HFFc6 (cell line): ENCODE measurements at places on chromosomes 6 and 20. TPM values are rescaled to one million over a fixed set of nuclear protein-coding genes. Genes with fewer than 3 reads are reported as not detected.

- no peak for DNase-seq
Measured at GRCh38 chr6:113758826-113759574, 98.1 kb upstream of the MARCKS start.

DNA sequence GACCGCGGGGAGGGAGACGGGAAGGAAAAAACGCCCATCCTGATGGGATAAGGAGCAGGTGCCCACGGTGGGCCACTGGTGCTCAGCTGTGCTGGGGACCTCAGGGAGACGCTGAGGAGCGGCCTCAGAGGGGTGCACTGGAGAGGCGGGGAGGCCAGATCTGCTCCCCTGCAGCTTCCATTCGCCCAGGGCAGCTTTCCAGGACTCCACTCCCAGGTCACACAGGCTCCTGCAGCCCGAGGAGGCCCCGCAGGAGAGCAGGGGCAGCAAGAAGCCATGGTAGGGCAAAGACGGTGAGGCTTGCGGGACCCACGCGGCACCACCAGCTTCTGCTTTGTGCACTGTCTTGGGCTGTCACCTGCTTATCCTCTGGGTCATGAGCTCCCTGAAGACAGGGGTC lies 82.5 kb upstream of the SULF2 start:
- DNase-seq, result no peak

GRCh38 chr6:116371120-116371917 lies 572 bp downstream of the DSE start:
- DNase-seq, result peak; percentile 91

DNA sequence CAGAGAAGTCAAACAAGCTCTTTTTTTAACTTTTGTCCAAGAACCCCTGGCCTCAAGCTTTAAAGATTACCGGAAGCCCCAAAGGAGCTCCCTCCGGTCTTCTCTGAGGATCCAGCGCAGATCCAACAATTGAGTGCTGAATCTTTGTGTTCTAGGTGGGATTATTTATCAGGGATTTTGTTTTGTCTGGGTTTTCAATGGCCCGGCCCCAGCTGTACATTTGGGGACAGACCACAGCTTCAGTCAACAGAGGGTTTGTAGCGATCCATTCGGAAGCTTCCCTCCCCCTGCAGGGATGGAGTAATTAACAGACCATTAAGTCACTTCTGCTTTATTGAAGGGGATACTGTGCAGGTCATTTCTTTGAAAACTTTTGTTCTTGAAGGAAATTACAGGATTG lies 7.8 kb downstream of the OLIG3 start:
- no peak for DNase-seq

OR2W1 gene
- total RNA-seq, result not detected in 2 replicates

ESR1 gene
- 0.02 to 0.24 TPM (median 0.07 TPM) in 3 replicates for total RNA-seq

DNA sequence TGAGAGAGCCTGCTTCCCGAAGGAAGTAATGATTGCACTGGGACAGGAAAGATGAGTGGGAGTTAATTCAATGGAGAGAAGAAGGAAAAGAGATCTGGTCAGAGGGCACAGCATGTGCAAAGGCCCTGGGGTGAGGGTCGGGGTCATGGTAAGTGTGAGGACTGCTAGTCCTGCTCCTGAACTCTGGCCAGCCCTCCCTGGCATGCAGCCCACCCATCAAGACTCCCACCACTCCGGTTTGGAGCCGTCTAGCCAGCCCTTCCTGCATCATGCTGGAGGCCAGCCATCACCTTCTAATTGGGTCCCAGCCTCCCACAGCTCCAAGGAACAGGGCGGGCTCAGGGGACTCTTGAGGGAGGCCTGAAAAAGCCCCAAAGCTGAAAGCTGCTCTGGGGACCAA lies 42.1 kb downstream of the SRSF3 start:
- DNase-seq, result no peak

CLPSL1 gene
- total RNA-seq, result not detected in 3 replicates

DNA sequence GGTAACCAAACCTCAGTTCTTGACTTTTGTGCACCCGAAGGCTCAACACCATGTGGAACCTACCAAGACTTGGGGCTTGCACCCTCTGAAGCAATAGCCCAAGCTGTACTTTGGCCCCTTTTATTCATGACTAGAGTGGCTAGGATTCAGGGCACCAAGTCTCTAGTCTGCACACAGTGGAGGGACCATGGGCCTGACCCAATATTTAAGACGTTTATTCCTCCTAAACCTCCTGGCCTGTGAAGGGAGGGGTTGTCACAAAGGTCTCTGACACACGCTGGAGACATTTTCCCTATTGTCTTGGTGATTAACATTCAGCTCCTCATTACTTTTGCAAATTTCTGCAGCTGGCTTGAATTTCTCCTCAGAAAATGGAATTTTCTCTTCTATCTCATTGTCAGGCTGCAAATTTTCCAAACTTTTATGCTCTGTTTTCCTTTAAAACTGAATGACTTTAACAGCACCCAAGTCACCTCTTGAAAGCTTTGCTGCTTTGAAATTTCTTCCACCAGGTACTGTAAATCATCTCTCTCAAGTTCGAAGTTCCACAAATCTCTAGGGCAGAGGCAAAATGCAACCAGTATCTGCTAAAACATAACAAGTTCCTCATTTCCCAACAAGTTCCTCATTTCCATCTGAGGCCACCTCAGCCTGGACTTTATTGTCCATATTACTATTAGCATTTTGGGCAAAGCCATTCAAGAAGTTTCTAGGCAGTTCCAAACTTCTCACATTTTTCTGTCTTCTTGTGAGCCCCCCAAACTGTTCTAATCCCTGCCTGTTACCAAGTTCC lies 481.4 kb upstream of the BTBD3 start:
- no peak for DNase-seq

TAF4 gene
- total RNA-seq, result 8.9 to 11.9 TPM (median 11.7 TPM) in 3 replicates

GRCh38 chr6:147724454-147724853 lies 216.0 kb downstream of the SAMD5 start:
- no peak for DNase-seq

DNA sequence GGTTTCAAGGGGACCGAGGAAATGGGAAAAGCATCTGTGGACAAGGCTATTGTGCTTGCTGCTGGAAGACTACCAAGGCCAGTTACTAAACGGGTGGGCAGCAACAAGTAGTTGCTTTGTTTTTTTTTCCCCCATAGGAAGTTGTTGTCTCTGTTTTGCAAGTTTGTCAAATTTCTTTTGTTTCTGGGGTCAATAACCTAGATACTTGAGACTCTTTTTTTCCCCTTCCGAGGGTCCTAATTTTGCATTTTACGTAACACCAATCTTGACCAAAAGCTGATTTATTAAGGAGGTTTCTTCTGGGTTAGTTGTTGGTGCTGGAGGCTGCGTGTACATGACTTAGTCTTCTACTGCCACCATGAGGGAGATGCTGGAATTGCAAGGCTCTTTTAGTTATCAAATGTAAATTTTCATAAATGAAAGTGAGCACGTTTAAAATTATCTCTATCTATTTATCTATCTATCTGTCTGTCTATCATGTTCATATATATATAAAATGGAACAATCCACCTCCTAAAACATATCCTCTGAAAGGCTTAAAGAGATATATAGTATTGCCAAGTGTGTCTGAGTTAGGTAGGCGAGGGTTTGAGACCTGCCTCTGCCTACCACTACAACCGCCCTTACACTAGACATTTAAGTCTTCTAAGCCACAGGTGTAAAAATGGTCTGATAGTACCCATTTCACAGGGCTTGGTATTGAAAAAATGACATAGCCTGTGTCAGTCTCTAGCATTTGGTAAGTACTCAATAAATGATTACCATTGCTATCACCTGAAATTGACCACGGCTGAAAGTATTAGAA lies 60.2 kb downstream of the GCLC start:
- DNase-seq, result peak; percentile 36

MYLK4 gene
- 0.07 to 0.21 TPM (median 0.12 TPM) in 3 replicates for total RNA-seq

HIVEP2 gene
- total RNA-seq, result 14.0 and 18.1 TPM in 2 replicates

- DNase-seq, result no peak
Measured at GRCh38 chr6:43219814-43220213, 9.5 kb downstream of the DNPH1 start.

GRCh38 chr6:139829576-139829975 lies 455.1 kb upstream of the CITED2 start:
- DNase-seq, result no peak

DNA sequence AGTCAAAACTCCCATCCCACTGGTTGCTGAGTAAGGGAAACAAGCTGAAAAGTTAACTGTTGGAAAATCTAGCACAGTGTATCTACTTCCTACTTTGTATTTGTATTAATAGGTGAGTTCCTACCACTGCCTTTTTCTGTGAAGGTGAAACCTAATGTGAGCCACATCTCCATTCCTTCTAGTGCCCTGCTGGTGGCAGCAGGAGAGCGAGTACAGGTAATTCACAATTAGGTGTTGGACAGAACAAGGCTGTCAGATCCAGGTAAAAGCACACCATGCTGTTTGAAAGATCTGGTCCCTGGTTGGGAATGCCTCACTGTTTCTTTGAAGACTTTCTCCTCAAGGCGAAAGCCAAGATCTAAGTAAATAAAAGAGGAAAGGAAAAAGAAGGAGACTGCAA lies 528.4 kb downstream of the PKHD1 start:
- no peak for DNase-seq

- no peak for DNase-seq
Measured at GRCh38 chr6:6798448-6798860, 209.9 kb downstream of the LY86 start.

GRCh38 chr6:89924231-89924630 lies 30.0 kb downstream of the GJA10 start:
- no peak for DNase-seq

PLN gene
- not detected in 2 replicates for total RNA-seq

- no peak for DNase-seq
Measured at GRCh38 chr6:94254689-94255088, 835.3 kb upstream of the EPHA7 start.

GRCh38 chr6:380234-381218 lies 11.0 kb upstream of the IRF4 start:
- no peak for DNase-seq

DNA sequence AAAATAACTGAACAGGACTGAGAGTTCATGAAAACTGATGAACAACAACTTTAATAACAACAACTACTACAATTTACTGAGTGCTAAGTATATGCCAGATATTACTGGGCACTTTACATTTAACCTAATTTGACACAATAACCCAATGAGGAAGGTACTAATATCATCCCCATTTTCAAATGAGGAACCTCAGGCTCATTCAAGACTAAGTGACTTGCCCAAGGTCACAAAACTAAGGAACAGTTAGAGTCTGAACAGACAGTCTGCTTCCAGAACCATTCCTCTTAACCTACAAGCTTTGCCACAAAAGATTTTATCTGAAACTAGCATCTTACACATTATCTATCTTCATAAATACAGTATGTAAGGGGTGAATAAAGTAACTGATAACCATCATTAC lies 10.6 kb upstream of the NDRG3 start:
- no peak for DNase-seq

DNA sequence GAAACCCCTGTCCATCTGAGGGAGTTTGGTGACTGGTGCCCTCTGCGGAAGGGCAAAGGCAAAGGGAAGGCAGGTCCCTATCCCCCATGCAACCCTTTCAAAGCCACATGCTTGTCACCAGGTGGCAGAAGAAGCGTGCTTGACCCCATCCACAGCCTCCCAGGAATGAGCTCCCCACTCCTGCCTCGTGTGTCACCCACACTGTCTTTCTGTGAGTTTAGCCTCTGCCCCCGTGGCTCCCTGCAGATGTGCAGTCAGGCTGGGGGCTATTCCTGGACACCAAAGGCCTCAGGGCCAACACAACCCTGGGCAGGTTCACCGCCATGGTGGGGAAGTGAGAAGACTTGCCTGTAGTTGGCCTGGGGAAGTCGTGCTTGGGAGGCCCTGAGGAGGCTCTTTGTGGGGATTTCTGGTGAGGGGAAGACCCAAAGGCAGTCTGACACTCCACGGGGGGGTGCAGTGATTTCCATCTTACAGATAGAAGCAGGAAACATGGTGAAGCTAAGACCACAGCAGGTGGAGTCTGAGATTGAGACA lies 16.6 kb upstream of the PCMTD2 start:
- DNase-seq, result no peak

LTA gene
- not detected in 3 replicates for total RNA-seq

- DNase-seq, result no peak
Measured at GRCh38 chr20:38209736-38210405, 44.8 kb upstream of the TGM2 start.

SLC35F1 gene
- total RNA-seq, result not detected in 3 replicates

DNA sequence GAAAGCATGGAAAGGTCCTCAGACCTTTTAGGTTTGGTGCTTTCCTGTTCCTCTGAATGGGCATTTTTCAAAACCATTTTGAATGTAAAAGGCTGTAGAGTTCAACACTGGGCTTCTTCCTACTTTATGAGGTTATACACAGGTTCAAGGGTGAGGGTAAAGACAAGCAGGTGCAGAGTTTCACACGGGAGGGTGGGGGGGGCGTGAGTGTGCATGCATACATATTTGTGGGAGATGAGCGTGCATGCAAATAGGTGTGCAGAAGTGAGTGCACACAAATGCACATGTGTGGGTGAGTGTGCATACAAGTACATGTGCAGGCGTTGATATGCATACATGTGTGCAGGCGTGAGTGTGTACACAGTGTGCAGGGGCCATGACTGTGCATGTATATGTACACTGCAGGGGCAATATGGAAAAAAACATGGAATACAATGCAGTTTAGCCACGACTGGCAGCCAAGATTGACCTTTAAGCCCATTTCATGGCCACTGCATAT lies 183.1 kb downstream of the GMPR start:
- DNase-seq, result no peak

DNA sequence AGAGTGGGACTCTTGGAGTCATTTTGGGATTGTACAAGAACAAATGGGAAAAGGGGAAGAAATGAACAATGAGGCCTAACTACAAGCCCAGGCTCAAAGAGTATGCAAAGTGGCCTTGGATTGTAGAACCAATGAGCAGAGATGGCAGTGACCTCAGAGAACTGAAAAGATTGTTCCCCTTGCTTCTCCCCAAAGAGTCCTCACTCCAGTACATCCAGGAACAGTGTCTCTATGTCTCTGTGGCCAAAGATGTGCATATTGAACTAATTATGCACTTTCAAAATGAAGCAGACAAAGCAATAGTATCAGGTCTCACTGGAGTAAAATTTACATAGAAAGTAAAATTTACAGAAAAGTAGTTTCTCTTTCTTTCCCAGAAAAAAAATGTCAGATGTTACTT lies 81.0 kb downstream of the SMLR1 start:
- no peak for DNase-seq

- no peak for DNase-seq
Measured at GRCh38 chr6:136371959-136372358, 82.3 kb upstream of the BCLAF1 start.

- no peak for DNase-seq
Measured at GRCh38 chr20:38062890-38063289, 29.3 kb downstream of the RPRD1B start.

GRCh38 chr6:132872923-132873322 lies 58.6 kb downstream of the RPS12 start:
- no peak for DNase-seq

ZNF133 gene
- total RNA-seq, result 11.0 and 11.4 TPM in 2 replicates

GRCh38 chr6:37259191-37259590 lies 1.2 kb upstream of the TMEM217 start:
- DNase-seq, result no peak

GNAS-AS1 gene
- total RNA-seq, result 0.72 to 1.2 TPM (median 1.1 TPM) in 3 replicates
